ENCODE measurements at places on chromosomes 12 and 14.

GRCh38 chr12:61220337-61220736, 1039.9 kb upstream of the USP15 start:
- DNase-seq: no peak

GRCh38 chr12:128801879-128802391, 21.8 kb downstream of the SLC15A4 start:
- no peak for DNase-seq

GRCh38 chr12:57816001-57816854, 2.3 kb downstream of the AVIL start:
- no peak for DNase-seq

GRCh38 chr12:105555556-105556295, 225.2 kb downstream of the C12orf75 start:
- no peak for DNase-seq

- DNase-seq: no peak
Observed at GRCh38 chr12:46788072-46788887, 37.5 kb downstream of the SLC38A4 start.

GRCh38 chr12:103501447-103501846, 5.7 kb upstream of the C12orf42 start:
- DNase-seq: no peak

DNA sequence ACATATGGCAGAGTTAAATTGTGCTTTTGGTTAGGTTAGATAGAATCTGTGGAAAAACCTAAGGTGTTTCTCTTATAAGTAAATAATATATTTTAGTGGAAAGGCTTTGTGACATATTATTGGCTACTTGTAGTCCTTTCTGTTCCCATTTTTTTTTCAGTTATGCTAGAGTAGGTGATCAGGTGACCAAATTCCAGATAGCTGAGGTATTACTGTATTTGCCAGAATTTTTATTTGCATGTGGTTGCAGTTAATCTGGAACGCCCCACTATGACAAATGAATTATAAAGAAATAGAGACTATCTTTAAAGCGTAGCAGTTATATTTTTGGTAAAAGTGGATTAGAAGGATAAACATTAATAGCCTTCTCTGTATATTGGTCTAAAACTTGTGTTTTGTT, 52.0 kb downstream of the ARHGAP5 start:
- no peak for DNase-seq

DNA sequence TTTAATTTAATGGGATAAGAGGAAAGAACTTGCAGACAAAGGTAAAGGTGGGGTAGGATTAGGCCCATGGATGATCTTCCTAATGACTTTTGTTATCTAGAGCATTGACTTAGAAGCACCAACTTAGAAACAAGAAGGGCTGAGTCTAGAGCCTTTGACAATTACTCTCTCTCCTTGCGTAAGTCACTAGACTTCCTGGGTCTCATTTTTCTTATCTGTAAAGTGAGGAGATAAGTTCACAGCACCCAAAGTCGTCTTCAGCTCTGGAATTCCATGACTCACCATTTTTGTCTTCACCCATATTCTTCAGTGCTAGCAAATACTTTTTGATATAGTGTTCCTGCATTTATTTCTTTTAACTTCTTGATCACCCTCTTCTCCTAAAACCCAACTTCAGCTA, 75.7 kb downstream of the SSPN start:
- DNase-seq: no peak

DNA sequence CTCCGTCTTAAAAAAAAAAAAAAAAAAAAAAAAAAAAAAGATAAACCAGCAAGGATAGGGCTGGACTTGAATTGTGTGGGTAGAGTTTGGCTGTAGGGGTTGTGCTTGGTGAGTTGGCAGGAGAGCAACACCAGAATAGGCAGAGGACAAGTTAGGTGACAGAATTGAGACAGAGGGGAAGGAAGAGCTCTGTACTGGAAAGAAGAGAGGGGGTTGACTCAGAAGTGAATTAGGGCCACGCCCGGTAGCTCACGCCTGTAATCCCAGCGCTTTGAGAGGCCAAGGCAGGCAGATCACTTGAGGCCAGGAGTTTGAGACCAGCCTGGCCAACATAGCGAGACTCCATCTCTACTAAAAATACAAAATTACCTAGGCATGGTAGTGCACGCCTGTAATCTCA, 6.1 kb upstream of the TMEM30B start:
- no peak for DNase-seq

- DNase-seq: no peak
Observed at GRCh38 chr12:99427104-99427503, 220.4 kb upstream of the GARIN6 start.

GRCh38 chr14:51880835-51881580, 20.6 kb downstream of the GNG2 start:
- DNase-seq: no peak

GRCh38 chr14:24037658-24038037, 14.2 kb upstream of the CARMIL3 start:
- DNase-seq: peak; percentile 12

DNA sequence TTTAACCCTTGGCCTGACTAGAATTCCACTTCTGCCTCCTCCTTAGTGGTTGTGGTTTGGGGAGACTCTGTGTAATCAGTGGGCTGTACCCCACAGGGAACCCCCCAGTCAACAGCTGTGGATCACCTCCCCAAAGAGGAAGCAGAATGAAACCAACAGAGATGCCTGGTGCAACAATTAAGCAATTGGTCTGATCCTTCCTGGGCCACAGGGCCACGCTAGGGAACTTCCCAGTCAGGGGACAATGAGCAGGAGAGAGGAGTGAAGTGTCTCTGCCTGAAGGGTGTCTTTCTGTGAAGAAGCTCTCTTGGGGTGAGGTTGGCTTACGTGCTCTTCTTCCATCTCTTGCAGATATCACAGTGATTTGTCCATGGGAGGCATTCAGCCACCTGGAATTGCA, 8.2 kb downstream of the PDE6H start:
- DNase-seq: no peak

- no peak for DNase-seq
Observed at GRCh38 chr12:45351921-45352670, 136.2 kb downstream of the ANO6 start.

DNA sequence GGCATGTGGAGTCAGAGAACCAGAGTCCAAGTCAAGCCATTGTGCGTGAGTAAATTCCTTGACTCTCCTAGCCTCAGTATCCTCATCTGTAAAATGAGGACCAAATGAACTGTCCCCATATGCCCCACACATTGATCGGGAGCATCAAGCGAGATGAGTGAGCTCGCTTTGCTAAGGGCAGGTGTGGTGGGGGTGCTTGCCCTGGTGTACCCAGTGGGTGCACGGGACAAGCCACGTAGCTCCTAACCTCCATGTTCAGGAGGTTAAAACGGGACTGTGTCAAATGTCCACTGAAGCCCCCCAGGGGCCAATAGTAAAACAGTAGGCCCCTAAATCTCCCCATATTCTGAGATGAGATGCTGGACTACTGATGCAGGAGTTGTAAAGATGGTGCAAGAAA, 60.9 kb downstream of the SERPINA3 start:
- DNase-seq: no peak

DNA sequence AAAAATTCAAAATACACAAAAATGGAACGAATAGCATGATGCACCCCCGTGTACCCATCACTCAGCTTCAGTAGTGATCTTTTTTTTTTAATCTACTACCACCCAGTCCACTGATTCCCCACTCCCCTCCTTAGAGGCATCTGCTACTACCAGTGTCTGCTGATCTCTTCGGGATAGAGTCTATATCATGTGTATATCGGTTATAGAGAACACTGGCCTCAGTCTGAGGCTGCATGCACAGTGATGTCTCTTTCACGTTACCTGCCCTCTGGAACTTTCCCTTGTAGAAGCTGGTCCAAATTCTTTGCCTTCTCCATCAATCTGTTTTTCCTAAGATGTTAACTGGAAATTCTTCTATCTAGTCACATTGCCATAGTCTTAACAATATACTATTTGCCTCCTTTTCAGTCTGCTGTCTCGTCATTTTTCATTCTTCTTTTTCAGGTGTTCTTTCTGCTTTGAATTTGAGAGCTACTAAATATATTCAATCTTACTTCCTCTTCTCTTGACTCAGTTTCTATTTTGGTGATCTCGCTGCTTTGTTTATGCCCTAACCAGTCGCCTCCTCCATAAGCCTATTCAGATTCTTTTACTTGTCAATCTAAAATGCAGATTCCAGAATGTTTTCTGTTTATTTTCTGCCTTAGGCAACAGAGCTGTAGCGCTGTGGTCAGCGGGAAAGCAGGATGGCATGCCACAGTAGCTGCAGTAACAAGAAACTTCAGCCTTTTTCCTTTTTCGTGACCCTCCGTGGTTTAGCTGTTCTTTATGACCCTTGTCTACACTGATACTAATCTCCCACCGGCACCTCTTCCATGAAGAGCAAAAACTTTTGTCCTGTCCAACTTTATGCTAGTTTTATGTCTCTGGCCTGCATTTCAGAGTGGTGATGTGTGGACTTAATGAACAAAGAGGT, 67.0 kb downstream of the FBXW8 start:
- DNase-seq: no peak

DNA sequence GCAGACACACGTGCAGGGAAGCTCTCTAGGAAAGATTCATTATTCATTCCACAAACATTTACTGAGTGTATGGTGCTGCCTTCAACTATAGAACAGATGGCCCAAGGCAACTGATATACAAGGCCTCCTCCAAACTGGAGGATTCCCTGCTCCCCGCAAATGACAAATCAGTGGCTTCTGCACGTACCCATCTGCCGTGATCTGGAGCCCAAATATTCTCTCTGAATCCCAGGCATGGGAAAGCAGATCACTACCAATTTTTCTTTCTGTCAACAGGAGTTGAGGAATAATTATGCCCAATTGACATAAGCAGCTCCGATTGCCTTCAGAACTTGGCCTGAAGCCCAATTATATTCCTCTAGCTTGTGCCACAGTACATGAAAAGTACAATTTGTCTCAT, 174.2 kb upstream of the CCDC196 start:
- DNase-seq: no peak

DNA sequence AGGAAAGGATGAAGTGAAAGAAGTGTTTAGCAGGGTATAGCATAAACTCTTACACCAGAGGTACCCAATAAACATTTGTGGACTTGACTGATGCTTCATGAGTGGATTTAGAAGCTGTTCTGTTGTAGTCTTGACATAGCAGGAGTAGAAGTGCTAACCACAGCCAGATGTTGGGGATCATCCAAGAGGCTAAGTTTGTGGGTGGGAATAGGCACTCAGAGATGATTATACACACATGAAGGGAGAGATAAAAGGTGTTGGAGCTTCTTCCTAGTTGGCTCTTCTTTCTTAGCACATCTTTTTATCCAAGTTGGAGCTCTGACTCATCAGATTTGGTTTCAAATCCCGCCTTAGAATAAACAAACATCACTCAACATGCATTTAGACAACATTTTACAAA, 166.7 kb upstream of the E2F7 start:
- no peak for DNase-seq

- no peak for DNase-seq
Observed at GRCh38 chr12:943051-943450, 6.4 kb downstream of the RAD52 start.

DNA sequence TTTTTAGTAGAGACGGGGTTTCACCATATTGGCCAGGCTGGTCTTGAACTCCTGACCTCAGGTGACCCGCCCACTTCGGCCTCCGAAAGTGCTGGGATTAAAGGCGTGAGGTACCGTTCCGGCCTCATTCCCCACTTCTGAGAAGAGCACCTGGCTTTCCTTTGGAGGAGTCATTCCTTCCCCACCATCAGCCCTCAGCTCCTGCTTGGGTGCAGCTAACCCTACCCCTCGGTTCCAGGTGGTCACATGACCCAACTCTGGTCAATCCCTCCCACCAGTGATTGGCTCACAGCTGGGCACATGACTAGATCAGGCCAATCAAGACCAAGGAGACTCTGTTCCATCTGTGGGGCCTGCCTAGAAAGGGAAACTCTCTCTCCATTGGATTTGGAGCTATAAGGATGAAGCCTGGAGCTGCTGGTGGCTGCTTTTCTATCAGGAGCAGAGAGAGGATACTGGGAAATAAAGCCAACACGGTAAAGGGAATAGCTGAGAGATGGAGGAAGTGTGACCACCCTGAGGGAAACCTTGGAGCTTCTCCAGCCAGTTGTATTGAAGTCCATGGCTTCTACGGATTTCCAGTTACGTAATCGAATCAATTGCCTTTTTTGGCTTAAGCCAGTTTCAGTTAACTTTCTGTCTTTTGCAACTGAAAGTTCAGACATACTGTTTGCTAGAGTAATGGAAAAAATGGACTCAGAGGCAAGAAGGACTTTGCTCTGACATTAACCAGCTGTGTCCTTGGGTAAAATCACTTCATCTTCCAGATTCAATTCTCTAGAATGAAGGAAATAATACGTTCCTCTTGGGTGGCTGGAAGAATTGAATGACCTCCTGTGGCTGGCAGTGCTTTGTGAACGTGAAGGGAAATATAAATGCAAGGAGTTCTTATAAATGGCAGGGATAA, 19.7 kb upstream of the IFT81 start:
- DNase-seq: no peak

DNA sequence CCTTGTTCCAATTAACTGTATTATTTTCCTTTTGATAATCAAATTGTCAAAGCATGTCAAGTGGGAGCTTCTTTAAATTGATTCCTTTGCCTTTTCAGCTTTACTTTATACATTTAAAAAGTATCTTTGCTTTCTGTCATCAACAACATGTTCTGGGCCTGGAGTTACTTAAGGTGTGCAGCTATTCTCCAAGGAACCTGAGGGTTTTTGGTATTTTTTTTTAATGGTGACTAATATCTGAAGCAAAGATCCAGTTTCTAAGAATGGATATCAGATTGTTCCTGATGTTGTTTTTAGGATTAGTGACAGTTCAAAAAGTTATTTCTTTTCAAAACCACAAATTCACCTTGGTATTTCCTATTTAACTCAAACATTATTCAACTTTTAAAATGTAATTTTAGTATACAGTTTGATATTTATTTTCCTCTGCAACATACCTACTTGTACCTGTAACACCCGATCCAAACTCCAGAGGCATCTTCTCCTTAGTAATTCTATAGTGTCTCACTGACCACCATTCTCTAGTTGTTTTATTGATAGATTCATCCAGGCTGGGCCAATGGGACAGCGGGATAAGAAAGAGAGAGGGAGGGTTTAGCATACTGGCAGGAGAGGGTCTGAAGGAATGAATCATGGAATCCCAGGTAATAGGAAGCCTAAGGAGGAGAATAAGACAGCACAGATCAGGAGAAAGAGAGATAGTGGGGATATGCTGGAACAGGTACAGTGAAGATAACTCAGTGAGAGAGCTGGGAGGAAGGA, 3.1 kb downstream of the CBLN3 start:
- DNase-seq: no peak

DNA sequence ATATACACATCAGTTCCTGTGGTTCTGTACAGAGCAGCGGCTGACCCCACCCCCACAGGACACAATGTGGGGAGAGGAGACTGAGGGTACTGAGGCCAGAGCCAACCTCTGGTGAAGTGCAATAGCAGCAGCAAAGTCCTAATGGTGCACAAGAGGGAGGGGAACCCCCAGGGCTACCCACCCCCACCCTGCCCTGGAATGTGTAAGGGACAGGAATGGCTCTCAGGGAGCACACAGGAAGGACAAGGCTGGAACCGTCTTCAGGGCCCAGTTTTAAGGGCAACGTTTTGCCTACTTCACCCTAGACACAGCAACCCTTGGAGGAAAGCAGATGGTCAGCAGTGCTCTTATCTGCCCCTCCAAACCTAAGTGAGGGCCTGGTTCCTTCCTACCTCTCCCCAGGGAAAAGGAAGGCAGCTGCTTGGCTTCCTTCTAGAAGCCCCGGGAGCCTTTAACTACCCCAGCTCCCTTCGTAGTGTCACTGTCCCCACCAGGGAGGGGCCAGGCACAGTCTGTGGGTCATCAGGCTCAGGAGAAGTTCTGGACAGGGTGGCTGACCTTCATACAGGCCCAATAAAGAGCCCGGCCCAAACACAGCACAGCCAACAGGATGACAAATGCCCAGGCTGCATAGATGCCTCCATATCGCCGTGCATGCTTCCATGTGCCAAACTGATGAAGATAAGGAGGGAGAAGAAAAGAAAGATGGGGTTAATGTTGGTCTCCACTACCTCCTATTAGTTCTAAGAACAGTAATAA, 3.0 kb downstream of the PIP4P1 start:
- DNase-seq: no peak

Measured in NCI-H2029 treated with DMSO at 0.1 percent for 48 hours (cell line).